ENCODE measurements at places on chromosomes 12 and 14.

- DNase-seq, result no peak
These were observed 62.7 kb downstream of the SLC41A2 start for GRCh38 chr12:104895415-104895814.

GRCh38 chr12:12376646-12377448 is 20.0 kb downstream of the BORCS5 start:
- no peak for DNase-seq

- no peak for DNase-seq
These were observed 39.4 kb downstream of the ETV6 start for GRCh38 chr12:11688831-11689230.

DNA sequence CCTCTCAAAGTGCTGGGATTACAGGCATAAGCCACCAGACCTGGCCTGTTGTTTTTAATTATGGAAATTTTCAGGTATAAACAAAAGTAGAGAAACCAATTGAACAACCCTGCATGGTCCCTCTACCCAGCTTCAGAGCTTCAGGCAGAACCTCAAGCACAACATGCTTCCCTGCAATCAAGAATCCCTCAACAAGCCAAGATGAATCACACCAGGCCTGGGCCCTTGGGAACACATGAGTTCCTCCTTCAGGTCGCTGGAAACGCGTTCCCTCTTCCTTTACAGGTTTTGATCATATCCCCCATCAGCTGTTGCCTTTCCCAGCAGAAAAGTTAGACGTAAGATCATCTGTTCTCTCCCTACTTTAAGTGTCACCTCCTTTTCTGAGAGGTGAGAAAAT is 20.5 kb upstream of the CORO1C start:
- DNase-seq, result no peak

DNA sequence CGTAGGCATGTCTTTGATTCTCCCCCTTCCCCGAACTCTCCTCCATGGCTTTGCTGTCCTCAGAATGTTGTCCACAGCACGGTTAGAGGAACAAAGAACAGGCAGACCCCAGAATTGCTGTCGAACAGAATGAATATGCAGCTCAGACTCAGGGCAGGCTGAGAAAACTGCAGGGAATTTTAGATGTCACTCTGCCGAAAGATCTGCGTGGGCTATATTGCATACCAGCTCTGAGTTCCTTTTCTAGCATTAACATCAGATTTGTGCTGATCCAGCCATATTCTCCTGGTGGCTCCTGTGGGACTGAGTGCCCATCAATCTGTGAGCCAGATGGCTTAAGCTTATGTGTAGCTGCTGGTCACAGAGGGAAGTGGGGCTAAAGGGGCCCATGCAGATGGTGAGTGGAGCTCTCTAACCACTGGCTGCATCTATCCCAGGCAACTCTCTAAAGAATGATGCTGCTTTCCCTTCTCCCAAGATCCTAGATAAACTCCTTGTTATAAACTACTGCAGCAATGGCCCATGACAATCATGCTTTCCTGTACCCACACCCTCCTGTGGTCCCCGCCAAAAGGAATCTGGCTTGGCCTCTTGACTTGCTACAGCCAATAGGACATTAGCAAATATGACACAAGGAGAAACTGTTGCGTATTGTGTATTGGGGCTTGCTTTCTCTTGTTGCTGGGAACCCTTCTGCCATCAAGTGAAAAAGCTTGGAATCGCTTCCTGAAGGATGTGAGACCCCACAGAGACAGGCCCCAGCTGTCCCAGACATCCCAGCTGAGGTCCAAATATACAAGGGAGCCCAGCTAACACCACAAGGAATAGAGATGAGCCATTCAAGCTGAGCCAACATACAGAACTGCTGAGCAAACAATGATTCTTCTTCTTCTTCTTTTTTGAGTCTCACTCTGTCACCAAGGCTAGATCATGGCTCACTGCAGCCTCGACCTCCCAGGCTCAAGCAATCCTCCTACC is 101.3 kb downstream of the FOXN3 start:
- DNase-seq, result no peak

GRCh38 chr12:77796775-77797174 is 33.9 kb upstream of the NAV3 start:
- DNase-seq, result no peak

DNA sequence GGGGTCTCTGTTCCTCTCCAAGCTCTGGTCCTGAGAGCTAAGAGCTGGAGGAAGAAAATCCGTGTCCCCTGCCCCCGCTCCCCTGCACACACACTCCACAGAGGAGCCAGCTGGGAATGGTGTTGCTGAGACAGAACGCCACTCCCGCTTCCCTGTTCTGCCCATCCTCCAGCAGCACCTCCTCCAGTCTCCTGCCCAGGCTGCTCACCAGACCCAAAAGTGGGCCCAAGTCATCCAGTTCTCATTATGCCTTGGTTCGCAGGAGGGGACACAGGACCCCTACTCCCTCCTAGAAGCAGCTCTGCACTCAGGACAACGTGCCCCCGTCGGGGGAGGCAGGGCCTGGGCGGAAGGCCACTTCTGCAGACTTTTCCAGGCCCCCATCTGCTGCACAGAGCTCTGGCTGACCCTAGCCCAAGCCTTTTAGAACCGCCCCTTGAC is 830 bp upstream of the TRMT61A start:
- DNase-seq, result no peak

DNA sequence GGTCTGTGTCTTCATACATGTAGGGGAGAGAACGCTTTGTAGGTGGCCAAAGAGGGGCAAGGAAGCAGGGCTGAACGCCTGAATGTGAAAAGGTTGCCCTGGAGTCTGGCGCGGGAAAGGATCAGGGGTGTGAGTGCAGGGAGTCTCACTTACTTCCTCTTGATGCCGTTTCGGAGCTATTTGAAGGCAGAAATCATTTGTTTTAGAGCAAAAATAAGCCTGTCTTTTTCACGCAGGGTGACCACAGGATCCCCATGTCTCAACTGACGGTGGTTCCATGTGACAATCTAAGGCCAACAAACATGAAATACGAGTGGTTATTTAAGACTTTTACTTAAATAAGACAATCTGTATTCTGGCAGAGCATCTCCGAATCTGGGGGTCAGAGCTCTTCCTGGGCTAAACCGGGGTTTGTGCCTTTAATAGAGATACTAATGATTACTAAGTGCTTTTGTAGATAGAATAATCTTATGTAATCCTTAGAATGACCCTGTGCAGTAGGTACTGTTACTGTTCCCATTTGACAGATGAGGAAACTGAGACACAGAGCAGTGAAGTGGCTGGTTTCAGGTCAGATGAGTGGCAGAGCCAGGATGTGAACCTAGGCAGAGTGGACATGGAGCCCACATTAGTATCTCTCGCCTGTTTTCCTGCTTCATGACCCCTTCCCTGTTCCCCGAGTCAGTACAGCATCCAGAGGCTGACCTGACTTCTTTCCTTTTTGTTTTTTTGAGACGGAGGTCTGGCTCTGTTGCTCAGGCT is 1.9 kb downstream of the BRI3BP start:
- no peak for DNase-seq

GRCh38 chr12:58316926-58317325 is 375.6 kb downstream of the ATP23 start:
- DNase-seq, result no peak

DNA sequence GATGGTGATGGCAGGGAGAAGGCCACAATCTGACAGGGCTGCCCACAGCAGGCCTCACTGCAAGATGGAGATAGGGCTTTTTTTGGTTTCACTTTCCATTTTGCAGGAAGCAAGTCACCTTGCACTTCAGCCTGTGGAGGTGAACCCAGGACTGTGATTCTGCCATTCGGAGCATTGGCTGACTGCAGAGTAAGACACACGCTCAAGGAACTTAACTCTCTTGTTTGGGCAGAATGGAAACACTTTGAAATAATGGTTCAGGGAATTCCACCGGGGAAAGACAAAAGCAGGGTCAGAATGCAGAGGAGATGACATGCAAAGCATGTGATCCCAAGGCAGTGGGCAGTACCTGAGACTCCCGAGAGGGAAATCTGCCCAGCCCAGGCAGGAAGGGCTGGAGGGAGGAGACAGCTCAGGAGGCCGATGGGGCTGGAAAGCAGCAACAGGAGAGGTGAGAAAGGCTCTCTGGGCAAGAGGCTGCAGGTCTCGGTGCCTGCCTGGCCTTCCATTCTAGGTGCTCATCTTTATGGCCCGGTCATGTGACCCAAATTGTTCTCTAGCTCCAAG is 58.7 kb upstream of the PRMT8 start:
- no peak for DNase-seq

DNA sequence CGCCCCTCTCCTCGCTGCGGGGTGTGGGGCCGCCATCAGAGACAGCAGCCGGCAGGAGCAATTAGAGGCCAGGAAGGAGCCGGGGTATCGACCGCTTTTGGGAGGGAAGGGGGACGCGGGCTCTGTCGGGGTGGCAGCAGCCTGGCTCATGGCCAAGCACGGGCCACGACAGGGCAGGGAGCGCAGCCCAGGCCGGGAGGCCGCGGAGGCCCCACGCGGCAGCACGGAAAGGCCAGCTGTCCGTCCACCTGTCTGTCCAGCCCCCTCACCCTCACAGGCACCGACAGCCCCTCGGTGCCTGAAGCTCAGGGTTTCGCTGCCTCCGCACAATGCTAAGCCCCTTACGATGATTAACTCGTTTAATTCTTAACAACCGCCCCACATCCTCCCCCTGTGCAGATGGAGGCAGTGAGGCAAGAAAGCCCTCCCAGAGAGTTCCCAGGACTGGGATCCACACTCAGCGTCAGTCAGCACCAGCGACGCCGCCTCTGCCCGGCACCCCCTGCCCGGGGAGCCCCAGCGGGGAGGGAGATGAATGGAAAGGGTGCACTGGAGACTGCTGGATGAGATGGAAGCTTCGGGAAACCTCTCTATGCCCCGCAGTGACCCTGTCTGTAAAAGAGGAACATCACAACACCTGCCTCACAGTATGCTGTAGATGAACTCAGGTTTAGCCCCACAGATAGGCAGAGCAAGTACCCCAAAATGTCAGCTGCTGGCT is 23.7 kb downstream of the NCOR2 start:
- DNase-seq, result no peak

DNA sequence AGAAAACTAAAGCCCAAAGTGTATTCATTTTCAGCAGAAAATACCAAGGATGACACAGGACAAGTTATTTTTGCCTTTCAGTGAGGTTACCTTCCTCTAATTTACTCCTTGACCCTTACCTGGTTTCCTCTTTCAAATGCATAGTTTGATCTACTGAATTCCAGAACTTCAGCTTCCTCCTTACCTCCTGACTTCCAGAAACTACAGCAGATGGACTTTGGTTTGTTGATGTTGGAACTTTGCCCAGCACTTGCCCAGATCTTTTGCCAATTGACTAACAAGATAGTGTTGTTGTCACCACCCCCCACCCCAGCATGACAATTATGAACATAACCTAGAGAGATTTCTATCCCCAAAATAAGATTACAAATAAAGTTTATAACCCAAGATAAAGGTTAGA is 63.2 kb downstream of the NAV3 start:
- no peak for DNase-seq

DNA sequence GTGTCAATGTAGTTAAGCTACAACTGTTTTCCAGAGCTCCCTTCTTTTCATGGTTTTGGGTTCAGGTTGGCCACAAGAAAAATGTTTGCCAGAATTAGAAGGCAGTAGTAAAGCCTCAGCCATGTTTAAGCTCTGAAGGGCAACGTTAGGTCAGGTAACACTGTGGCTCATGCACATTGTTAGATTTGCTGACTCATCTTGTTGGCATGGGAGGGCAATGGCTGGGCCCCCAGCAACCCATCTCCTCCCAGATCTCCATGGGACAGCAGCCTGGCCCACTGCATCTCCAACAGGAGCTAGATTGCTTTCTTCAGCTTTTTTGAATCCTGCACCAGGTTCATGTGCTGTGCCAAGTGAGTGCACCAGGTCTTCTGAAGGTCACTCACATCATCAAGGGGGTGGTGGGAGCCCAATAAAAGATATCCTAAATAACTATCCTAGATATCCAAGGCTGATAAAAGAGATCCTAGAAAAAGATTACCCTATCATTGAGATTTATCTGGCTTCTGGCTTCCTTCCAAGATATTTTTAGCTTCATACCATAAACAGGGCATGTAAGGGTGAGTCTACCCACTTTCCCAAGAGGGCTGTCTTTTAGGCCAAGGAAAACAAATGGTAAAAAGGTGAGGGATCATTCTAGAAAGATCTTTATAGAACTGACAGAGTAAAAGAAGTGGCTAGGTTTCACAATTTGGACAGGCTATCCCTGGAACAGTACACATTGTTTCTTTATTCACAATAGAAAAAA is 28.9 kb downstream of the PTGER2 start:
- no peak for DNase-seq

DNA sequence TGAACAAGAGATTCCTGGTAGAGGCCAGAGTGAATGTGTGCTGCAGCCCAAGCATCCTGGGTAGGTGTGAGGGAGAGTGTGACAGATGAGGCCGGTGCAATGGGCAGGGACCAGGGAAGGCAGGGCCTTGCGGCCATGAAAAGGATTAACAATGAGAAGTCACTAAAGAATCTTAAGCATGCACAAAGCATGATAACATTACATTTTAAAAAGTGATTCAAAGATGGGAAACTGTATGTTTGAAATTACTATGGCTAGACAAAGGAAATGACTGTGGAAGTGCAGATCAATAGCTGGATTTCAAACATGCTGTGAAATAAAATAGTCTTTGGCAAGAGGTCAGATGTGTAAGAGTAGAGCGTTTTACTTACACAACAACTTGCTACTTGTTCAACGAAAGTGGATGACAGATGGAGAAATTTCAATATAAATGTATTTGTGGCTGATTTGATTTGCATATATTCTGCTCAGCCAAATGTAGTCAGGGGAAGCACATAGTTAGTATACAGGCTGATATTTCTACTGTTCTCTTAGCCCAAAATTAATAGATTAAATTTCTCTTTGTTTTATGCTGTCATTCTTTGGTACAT is 175.5 kb downstream of the CCDC59 start:
- DNase-seq, result no peak

- no peak for DNase-seq
These were observed 1.5 kb downstream of the P3H3 start for GRCh38 chr12:6829536-6830220.

DNA sequence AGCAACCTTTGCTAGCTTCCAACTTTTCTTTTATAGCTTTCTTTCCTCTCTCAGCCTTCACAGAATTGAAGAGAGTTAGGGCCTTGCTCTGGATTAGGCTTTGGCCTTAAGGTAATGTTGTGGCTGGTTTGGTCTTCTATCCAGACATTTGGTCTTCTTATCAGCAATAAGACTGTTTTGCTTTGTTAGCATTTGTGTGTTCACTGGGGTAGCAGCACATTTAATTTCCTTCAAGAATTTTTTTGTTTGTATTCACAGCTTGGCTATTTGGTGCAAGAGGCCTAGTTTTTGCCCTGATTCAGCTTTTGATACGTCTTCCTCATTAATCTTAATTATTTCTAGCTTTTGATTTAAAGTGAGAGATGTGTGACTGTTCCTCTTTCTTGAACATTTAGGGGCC is 130.8 kb downstream of the RAD51B start:
- no peak for DNase-seq

- DNase-seq, result no peak
These were observed 278.3 kb downstream of the DPF3 start for GRCh38 chr14:72615451-72616121.

GRCh38 chr12:124784871-124785572 is 78.6 kb downstream of the SCARB1 start:
- no peak for DNase-seq
